ENCODE measurements at places on chromosomes 4 and X.

DNA sequence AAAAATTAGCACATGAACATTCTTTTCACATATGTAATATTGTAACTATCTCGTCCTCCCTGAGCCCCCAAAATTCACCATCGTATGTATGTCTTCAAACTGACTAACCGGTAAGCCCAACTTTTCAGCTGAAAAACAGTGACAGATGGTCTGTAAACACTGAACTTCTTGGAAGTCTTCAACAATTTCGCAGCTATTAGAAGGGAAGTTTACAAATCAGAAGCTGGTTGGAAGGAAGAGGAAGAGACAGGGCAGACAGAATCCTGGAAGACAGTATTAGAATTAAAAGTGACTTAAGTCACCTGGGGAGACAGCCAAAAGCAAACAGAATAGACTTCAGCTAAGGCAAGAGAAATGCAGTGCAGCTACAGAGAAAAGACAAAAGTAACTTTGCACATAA is 858.4 kb downstream of the ADGRL3 start:
- no peak for DNase-seq

DNA sequence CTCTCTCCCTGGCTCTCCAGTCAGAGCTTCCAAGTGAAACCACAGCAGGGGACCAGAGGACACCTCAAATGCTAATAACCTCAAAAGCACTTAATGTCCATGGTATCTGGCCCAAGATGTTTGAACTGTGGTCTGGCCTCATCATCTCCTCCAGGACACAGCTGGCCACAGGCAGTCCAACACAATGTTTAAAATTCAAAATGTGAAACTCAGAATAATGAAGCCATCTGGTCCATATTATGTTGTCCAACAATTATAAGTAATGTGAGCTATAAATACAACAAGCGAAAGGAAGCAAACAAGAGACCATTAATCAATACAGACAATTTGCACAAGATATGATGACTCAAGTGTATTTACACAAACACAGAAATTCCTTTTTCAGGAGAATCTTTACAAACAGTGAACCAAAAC is 90.7 kb upstream of the S100G start:
- no peak for DNase-seq

DNA sequence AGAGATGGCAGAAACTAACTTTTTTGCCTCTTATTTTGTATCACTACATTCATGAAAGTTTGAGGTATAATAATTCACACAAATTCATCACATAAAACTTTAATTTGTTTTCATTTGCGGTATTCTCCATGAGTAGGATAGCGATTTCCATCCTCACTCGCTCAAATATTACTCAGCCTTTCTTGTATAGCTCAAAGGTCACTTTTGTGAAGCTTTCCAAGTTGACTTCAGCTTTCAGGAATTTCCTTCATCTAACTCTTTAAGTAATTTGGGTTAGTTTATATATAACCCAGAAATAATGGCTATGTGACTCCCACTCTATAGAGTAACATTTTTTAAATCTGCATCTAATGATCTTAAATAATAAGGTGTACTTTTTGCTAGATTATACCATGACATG is 314.4 kb downstream of the IL1RAPL1 start:
- DNase-seq, result no peak

DNA sequence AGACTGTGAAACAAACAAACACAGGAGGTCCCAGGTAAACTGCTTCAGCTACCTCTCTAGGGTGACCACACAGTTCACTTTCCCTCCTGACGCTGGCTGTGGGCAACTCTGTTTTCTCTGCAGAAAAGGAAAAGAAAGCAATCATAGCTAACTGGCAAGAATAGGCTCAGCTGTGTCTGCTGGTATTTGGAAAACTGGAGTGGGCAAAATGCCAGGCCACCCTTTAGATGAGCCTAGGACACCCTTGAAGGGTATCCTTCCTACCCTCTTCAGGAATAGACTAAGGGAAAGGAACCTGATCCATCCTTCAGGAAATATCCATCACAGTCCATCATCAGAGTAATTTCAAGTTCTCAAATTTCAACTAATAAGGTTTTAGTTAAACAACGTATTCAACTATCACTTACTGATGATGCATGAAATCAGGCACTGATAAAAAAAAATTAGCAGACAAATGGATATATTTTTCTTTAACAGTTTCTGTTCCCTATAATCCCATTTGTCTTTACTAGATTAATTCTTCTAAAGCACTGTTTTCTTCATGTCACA is 60.9 kb downstream of the CAMK2D start:
- DNase-seq, result no peak

GRCh38 chr4:128582427-128582870 is 227.1 kb upstream of the JADE1 start:
- DNase-seq, result no peak

- DNase-seq, result no peak
Measured at GRCh38 chr4:60744767-60745166, 455.4 kb upstream of the ADGRL3 start.

GRCh38 chr4:3128976-3129375 is 54.5 kb downstream of the HTT start:
- DNase-seq, result no peak

DNA sequence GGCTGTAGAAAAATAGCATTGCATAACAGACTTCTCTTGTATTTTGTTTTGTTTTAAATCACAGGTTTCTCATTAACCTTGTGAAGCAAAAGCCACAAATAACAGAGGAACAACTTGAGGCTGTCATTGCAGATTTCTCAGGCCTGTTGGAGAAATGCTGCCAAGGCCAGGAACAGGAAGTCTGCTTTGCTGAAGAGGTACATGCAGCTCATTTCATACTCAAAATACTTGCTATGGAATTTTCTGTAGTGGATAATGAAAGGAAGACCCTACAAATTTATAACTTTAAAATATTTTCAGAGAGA is 17.6 kb downstream of the AFP start:
- DNase-seq, result no peak
